ENCODE measurements at places on chromosomes 3 and 15.

GRCh38 chr3:123256256-123256655 lies 54.5 kb downstream of the SEC22A start:
- DNase-seq, result no peak

DNA sequence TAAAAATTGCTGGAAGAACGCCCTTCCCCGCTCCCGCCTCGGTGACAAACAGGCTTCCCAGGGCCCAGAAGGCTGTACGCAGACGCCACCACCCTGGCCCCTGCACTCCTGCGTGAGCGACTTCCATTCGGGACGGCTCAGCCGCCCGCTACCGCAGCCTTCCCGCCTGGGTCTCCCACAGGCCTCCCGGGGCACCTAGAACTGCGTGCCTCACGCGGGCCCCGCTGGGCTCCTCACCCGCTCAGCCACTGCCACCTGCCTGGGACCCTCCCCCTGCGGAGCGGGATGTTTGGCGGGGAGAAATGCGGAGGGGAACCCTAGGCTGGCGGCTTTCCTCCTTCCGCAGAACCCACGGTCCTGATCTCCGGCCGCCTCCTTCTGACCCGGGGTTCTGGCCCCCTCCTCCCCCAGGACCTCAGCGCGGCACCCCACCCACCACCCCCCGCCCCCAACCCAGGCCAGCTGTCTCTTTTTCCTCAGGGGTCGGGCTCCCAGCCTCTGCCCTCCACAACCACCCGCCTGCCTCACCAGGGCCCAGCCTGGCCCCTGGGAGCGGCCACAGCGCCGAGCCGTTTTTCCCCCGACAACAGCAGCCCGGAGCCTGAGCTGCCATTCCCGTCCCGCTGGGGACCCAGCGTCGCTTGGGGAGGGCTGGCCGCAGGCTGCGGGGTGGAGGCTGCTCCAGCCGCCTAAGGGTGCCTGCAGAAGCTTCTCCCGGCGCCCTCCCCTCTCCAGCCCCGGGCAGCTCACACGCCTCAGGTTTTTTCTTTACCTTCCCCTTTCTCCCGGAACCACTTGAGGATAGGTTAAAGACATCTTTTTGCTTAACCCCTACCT lies 27.6 kb upstream of the RAB7A start:
- no peak for DNase-seq

- no peak for DNase-seq
Observed at GRCh38 chr15:77017091-77017660, 22.2 kb downstream of the PSTPIP1 start.

DNA sequence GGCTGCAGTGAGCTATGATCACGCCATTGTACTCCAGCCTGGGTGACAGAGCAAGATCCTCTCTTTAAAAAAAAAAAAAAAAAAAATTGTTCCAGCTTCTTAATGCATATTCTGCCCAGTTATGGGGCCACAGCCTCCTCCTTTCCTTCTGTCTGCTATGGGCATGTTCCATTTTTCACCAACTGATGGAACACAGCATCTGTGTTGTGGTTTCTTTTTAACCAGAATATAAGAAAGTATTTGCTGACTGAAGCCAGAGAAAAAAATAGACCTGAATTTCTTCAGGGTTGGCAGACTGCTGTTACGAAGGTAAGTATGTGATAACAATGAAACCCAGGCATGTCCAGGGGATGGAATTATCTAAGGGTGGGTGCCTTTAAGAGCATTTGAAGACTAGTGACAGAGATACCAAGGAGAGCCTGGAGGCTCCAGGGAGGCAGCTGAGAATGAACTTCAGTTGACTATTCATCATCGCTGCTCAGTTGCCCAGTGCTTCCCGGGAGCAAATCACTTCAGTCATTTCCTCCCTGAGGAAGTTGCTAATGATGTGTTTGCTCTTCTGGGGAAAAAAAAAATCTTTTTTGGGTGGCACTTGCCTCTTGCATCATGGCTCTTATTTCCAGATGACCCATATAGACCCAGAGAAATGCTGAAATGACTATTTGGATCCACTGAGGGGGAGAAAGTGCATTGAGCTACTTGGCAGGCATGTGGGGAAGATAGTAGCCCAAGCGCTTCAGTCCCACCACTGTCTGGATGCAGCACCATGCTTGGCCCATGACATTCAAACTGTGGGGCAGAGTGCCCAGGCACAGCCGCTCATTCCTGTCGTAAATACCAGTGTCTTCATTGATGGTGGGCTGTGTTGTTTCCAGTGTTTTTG lies 14.5 kb downstream of the NCBP2 start:
- no peak for DNase-seq

DNA sequence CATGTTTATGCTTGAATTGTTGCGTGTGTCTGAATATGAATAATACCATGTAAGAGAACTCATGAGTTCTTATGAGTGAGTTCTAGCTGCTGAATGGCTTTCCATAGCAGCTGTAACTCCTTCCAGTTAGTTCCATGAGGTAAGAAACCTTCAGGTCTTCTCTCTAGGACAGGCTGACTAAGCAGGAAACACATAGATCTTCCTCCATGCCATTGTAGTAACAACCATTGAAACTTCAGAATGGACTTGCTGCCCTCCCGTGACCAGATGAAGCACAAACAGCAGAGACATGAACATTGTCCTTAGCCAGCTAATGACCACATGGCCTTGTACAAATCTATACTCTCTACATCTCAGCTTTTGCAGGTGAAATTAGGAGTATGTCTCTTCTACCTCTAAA lies 200.0 kb downstream of the ZNF385D start:
- DNase-seq, result no peak
